ENCODE measurements at places on chromosomes 16 and 17. TPM values are rescaled to one million over a fixed set of nuclear protein-coding genes. Genes with fewer than 3 reads are reported as not detected.

DNA sequence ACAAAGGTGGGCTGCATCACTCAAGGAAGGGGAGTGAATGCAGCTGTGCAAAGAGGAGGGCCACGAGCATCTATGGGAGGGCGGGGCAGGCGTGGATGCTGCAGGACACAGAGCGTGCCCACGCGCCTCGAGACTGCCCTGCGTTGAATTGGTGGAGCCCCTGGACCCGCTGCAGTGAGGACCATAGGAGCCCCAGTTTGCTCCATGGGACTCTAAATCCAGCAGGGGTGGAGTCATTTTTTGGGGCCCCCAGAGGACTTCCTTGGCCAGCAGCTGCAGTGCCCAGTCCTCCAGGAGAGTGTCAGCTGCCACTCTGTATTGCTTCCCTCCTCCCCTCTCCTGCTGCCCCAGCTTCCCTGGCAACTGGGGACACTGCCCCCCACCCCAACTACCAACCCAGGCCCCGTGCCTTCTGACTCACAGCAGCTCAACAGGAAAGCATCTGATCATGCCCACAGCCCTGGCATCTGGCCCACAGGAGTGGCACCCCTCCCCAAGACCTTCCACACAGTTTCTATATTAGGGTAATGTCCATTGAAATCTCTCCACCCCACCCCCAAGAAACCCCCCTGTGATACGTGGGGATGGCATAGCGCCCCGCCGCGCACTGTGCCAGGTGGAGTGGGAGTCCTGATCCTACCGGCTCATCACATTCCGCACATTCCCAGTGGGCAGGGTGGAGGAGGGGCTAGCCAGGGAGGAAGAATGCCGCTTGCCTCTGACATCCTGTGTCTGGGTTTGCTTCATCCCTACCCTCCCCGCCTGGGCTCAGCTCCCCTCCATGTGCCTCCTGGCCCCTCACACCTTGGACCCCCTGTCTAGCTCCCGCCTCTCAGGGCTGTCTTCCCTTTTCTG, 27.8 kb upstream of the ITGA3 start:
- H3K27ac ChIP-seq: no peak overlapping the region
- no peak overlapping the region for H3K4me3 ChIP-seq
- H3K4me1 ChIP-seq: peaks cover 20% of the 10 kb centered on the region
- H3K27me3 ChIP-seq: no peaks in the 10 kb centered on the region
- no peak for DNase-seq

The CLEC19A gene
- total RNA-seq: not detected

The SULT1A2 gene
- total RNA-seq: 0.97 TPM

The FBXL16 gene
- 0.42 TPM for total RNA-seq

- no peaks in the 10 kb centered on the region for H3K36me3 ChIP-seq
- no peak overlapping the region for H3K27ac ChIP-seq
- H3K4me1 ChIP-seq: no peaks in the 10 kb centered on the region
- DNase-seq: no peak
- no peaks in the 10 kb centered on the region for H3K27me3 ChIP-seq
These were observed 187.9 kb upstream of the CHMP6 start for GRCh38 chr17:80803451-80804428.

The CCDC200 gene
- not detected for total RNA-seq

DNA sequence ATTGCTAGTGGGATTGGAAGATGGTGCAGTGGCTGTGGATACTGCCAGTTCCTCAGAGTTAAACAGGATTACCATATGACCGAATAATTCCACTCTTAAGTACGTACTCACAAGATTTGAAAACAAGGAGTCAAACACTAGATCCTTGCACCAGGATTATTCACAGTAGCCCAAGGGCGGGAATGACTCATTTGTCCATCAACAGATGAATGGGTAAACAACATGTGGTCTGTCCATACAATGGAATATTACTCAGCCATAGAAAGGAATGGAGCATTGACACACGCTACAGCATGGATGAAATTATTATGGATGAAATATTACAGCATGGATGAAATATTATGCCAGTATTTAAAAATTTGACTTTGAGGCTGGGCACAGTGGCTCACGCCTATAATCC, 9.1 kb upstream of the MAPK8IP3 start:
- H3K4me1 ChIP-seq: no peaks in the 10 kb centered on the region
- DNase-seq: no peak
- H3K4me3 ChIP-seq: no peak overlapping the region
- no peak overlapping the region for H3K27ac ChIP-seq

GRCh38 chr16:85127379-85127723, 15.1 kb upstream of the CIBAR2 start:
- peaks cover 40% of the 10 kb centered on the region for H3K4me1 ChIP-seq
- no peak for DNase-seq
- no peaks in the 10 kb centered on the region for H3K36me3 ChIP-seq

DNA sequence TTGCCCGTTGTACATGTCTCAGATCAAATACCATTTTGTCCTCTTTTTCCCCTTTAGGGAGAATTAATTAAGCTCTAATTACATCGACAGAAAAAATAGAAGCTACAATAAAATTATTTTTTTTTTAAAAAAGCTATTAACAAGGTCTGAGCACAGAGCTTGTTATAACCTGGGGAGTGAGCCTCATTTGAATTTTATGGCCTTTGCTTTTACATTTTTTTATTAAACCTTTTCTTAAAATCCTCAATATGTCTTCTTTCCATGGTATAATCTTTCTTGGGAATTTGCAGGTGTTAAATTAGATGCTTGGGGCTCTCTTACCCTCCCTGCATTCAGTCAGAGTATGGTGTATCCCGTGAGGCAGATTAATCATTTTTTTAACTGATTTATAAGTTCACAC, 212.5 kb upstream of the XYLT1 start:
- no peak for DNase-seq
- no peak overlapping the region for H3K4me3 ChIP-seq
- H3K27ac ChIP-seq: no peak overlapping the region
- H3K4me1 ChIP-seq: no peaks in the 10 kb centered on the region
- no peaks in the 10 kb centered on the region for H3K27me3 ChIP-seq

- no peaks in the 10 kb centered on the region for H3K27me3 ChIP-seq
- H3K36me3 ChIP-seq: peaks cover 14% of the 10 kb centered on the region
- DNase-seq: no peak
- no peak overlapping the region for H3K4me3 ChIP-seq
- peaks cover 49% of the 10 kb centered on the region for H3K4me1 ChIP-seq
These were observed 14.4 kb downstream of the SLFN5 start for GRCh38 chr17:35257208-35257659.

DNA sequence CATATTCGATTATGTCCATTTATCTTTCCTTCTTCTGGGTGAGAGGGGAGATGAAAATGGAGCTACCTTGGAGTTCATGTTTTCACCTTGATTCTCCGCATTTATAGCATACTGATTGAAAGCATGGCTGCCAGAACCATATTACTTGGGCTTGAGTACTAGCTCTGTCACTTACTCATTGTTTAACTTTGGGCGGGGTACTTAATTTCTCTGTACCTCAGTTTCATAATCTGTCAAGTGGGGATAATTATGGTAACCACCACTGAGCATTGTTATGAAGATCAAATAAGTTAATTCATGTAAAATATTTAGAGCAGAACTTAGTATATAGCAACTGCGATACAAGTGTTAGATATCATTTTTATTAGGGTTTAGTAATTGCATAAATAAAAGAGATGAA, 65.2 kb downstream of the FTO start:
- peaks cover 75% of the 10 kb centered on the region for H3K4me1 ChIP-seq
- no peak overlapping the region for H3K4me3 ChIP-seq

DNA sequence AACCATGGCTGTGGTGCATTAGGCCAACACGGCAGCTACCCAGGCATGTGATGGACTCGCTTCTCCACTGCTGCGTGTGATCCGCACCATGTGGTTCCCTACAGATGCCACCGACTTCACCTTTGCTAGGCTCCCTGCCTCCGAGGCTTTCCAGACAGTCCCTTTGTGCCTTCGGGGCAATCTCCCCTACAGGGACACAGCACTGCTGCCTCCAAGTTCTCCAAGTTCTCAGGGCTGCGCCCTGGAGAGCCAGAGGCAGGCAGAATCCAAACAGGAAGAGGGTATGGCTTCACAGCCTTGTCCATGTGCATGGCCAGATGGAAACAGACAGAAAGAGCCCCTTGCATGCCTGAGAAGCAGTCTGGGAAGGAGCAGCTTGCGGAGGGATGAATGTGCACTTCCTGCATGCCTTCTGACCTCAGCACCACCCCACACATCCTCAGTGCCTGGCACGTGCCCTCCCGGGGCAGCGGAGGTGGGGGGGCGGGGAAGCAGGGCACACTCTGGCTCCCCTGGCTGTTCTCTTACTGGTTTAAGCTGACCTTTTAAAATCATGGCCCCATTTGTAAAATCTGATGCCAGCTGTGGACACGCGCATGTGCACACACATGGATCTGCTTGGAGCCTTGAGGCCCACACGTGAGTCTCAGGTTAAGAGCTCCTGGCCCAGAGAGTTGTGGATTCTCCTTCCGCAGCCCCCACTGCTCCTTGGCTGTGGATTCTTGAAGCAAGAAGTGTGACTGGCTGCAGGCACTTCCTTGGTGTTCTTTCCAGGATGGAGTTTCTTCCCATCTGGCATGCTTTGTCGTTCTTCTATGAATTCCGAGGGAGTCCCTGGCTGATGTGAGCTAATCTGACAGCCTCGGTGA, 55.3 kb upstream of the MTSS2 start:
- no peak overlapping the region for H3K4me3 ChIP-seq
- peaks cover 60% of the 10 kb centered on the region for H3K4me1 ChIP-seq
- H3K36me3 ChIP-seq: peaks cover 38% of the 10 kb centered on the region
- H3K27me3 ChIP-seq: no peaks in the 10 kb centered on the region
- H3K27ac ChIP-seq: no peak overlapping the region
- no peak for DNase-seq

The SMPD3 gene
- 0.32 TPM for total RNA-seq

The EVPL gene
- total RNA-seq: 1.2 TPM

DNA sequence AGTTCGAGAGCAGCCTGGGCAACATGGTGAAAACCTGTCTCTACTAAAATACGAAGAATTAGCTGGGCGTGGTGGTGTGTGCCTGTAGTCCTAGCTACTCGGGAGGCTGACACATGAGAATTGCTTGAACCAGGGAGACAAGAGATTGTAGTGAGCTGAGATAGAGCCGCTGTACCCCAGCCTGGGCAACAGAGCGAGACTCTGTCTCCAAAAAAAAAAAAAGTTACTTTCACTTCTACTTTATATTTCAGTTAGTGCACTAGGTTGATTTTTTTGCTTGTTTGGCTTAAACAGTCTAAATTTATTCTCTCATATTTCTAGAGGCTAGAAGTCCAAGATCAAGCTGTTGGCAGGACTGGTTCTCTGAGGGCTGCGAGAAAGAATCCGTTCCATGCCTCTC, 13.4 kb downstream of the CCDC102A start:
- no peak overlapping the region for H3K27ac ChIP-seq
- peaks cover 5% of the 10 kb centered on the region for H3K36me3 ChIP-seq
- H3K27me3 ChIP-seq: no peaks in the 10 kb centered on the region

The HAS3 gene
- 0.13 TPM for total RNA-seq

GRCh38 chr17:20207262-20207985, 198.3 kb downstream of the SPECC1 start:
- H3K36me3 ChIP-seq: no peaks in the 10 kb centered on the region
- H3K27ac ChIP-seq: no peak overlapping the region
- H3K27me3 ChIP-seq: no peaks in the 10 kb centered on the region
- no peak overlapping the region for H3K4me3 ChIP-seq
- peaks cover 17% of the 10 kb centered on the region for H3K4me1 ChIP-seq

DNA sequence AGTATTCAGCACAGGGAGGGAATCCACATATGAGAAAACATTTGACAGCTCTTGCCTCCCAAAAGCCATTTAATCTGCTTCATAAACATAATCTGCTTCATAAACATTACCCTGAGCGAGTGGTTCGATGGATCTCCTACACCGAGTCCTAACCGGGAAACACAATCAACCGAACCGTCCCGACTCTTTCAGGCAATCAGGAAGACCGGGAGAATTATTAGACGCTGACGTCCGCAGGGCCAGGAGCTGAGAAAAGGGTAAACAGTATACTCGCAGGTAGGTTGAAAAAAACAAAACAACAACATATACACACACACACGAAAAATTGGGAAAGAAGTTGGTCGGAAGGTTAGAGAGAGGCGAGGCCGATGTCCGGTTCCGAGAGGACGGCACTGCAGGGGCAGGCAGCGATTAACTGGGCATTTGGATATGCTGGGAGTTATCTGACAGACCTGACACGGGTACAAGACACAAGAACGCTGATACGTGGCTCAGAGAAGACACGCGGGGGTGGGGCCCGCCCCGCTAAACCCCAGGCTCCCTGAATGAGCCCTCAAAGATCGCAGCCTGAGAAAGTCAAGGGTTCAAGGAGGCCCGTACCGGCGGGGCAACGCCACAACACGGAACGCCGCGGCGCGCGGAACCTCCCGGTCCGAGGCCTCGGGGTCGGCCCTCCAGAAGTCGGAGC, 585 bp downstream of the AP1G1 start:
- peak overlapping the region; percentile 100 for H3K27ac ChIP-seq
- peaks cover 18% of the 10 kb centered on the region for H3K36me3 ChIP-seq
- peak overlapping the region; percentile 99 for H3K4me3 ChIP-seq
- DNase-seq: peak; percentile 93

DNA sequence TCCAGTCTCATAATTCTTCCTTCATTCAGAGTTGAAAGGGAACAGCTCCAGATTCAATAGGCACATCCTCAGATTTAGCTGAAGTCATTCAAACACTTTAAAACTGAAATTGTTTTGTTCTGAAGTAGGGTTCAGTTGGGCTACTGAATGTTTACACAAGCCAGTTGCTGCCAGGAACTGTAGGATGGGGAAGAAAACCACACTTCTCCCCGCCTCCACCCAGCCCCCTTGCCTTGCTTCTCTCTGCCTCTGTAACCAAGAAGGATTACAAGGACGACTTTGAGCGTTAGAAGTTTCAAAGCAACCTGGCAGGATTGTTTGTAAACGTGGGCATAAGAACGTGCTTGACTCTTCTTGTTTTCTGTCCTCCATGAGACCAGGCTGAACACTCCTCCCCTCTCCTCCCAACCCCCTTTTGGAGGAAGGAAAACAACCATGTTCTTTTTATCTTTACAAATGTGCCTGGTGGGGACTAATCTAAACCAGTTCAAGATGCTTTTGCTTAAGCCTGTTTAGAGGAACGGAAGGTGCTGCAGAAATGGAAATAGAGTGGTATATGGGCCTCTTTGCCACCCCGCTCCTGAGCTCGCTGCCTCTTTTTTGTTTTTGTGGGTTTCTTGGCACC, 287.9 kb downstream of the FTO start:
- no peaks in the 10 kb centered on the region for H3K36me3 ChIP-seq
- no peak overlapping the region for H3K4me3 ChIP-seq
- H3K27ac ChIP-seq: no peak overlapping the region
- no peaks in the 10 kb centered on the region for H3K27me3 ChIP-seq
- peaks cover 17% of the 10 kb centered on the region for H3K4me1 ChIP-seq
